HT1080 (cell line): ENCODE measurements at places on chromosomes 3 and 15. TPM values are rescaled to one million over a fixed set of nuclear protein-coding genes. Genes with fewer than 3 reads are reported as not detected.

GRCh38 chr3:102514241-102514640 lies 79.4 kb downstream of the ZPLD1 start:
- DNase-seq: no peak

Gene KLHL40
- total RNA-seq: not detected in 2 replicates

GRCh38 chr15:94168250-94168649 lies 63.1 kb upstream of the MCTP2 start:
- no peak for DNase-seq

DNA sequence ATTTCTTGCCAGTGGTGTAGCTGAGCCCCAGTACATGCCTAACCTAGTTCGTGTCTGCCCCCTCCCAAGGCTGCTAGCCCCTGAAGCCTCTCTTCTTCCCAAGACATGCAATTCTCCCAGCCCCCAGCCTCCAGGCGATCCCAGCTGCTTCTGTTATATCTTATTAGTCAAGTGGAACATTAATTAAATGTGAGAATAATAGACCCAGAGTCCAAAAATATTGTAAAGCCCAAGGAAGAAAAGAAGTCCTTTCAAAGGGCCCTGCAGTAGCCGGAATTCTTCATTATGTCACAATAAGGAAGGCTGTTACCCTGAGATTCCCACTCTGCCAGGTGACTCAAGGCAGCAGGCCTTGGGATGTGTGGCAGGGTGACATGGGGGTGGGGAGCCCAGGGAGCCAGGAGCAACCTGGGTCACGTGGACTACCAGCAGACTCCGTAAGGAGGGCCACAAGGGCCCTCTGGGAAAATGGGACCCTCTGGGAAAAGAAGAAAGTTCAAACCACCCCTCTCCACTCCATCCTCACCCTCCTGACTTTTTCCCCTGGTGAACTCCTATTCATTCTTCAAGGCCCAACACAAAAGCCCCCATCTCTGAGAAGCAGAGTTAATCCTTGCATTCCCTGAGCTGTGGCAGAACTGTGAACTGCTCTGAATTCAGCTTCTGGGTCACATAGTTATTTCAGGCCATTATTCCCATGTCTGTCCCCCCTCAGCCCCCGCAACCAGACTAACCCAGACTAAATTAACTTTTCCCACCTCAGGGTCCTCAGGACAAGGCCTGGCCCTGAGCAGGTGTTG lies 21.8 kb upstream of the TRH start:
- DNase-seq: no peak

Gene C3orf80
- 1.8 and 1.9 TPM in 2 replicates for total RNA-seq

Gene FANCI
- 43.2 and 54.5 TPM in 2 replicates for total RNA-seq

Gene SERPINI2
- not detected in 2 replicates for total RNA-seq

- DNase-seq: no peak
These were observed 13.3 kb upstream of the IL16 start for GRCh38 chr15:81183439-81183775.

Gene HAPLN3
- 9.7 and 10.0 TPM in 2 replicates for total RNA-seq

- DNase-seq: peak; percentile 32
These were observed 482.7 kb upstream of the ADAMTS9 start for GRCh38 chr3:65170390-65171042.

DNA sequence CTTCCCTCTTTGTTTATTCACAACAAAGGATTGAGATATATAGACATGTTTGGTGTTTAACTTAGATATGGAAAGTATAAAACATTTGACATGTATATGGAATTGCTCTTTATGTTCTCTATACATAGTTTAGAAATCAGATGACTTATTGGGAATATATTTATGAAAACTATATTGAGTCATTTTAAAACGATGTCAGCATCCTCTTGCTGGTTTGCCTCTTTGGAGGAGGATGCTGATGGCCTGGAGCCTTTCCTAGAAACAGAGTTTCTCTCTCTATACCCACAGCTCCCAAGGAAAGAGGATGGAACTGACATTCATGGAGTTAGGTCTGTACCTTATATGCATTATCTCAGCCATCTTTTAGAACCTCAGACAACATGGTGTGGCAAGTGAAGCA lies 40.3 kb downstream of the ZBTB38 start:
- DNase-seq: no peak

DNA sequence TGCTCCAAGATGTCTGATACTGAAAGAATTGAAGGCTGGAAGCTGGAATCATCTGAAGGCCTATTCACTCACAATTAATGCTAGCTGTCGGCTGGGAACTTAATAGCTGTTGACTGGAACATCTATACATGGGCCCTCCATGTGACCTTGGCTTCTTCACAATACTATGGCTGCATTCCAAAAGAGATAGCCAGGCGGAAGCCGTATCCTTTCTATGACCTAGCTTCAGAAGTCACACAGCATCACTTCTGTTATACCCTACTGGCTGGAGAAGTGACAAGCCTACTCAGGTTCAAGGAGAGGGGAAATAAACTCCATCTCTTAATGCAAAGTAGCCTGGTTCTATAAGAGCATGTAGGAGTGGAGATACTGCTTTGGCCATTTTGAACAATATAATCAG lies 50.9 kb upstream of the SPRED1 start:
- DNase-seq: no peak

DNA sequence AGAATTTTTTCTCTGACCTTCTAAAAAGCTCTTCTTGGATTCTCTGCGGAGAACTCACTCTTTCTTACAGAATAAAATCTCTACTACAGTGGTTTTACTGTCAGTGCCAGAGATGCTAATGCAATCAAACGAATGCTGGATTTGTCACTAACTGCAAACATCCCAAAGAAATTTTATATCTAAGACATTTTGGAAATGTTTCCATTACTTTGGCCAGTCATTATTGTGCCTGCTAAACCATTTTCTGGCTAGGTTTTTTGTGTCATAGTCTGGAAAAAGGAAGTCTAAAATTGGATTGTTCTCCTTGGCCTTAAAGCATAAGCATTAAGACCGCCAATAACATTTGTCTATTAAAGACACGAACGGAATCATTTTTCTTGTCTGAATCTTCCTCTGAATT lies 54.0 kb downstream of the PLOD2 start:
- no peak for DNase-seq

DNA sequence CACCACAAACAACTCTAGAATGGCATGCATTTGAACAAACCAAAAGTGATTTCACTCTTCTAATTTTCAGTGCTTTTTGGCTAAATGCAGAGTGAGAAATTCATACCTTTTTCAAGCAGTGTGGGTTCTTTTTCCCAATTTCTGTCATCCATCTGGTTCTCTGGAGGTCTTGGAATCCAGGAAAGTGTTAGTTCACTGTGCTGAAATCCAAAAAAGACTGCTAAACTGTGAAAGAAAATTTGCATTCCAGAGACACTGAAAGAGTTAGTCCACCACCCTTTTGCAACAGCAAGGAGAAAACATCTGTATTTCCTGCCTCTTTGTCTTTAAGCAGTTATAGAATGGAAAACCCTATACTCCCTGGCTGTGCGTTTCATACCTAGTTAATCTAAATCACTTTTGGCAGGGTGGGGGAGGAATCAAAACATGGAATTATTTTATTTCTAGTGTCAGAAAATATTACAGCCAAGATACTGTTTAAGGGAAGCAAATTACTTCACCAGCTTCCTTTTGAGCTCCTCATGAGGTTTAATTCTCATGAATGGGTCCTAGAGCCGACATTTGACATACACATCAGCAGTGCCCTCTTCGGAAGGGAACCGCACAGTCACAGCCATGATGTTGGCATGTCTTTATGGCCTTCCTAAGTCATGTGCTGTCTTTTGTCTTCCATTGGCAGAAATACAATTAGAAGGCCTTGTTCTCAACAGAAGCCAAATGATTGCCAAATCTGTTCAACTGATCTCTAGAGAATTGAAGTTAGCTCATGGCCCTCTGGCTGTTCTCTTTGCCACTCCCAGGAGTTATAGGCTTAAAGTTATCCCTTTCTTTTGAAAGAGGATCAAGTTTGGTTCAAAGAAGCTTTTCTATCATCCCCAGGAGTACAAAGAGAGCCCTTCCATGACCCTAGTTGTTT lies 317.7 kb upstream of the TPRG1 start:
- no peak for DNase-seq

GRCh38 chr3:71991681-71992080 lies 206.7 kb upstream of the PROK2 start:
- DNase-seq: no peak

- no peak for DNase-seq
These were observed 40.7 kb upstream of the PSMD6 start for GRCh38 chr3:64063983-64064438.

- DNase-seq: peak; percentile 40
These were observed 109.0 kb upstream of the SLC2A2 start for GRCh38 chr3:171135549-171135948.
